ENCODE measurements at places on chromosomes 1 and 21.

DNA sequence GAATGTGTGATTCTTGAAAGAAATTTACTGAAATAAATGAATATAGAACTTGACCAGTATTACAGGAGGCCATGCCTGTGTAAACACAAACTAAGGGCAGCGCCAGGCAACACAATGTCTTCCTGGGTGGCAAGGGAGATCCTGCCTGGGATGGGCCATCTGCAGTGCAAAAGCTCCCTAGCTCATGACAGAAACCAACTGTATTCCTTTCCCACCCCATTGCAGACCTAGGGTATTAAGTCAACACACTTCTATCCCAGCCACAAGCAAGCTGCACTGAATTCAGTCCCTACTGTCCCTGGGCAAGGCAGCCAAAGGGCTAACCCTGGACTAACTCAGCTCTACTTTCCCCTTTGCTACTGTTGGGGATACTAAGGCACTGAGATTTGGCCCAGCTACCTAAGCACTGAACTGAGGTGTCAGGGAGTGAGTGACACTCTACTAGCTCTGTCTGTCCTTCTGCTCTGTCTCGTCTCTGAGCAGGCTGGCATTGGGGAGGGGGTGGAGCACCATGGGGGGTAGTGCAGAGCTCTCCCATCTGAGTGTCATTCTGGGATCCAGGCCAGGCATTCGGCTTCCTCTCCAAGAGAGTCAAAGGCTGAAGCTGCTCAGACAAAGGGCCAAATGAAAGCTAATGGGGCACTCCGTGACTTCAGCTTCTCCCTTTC, 2.5 kb downstream of the INKA2 start:
- peak; percentile 48 for DNase-seq

DNA sequence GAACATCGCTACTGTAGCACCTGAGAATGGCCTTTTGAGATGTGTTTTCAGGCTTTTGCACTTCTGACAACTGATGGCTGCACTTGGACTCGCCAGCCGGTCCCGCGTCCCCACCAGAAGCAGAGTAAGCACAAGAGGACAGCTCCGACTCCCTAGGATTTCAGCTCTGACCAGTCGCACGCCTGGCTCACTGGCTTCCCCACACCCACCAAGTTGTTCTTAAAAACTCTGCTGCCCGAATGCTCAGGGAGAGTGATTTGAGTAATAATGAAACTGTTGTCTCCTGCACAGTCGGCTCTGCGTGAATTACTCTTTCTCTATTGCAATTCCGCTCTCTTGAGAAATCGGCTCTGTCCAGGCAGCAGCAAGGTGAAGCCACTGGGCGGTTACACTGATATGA, 40.2 kb upstream of the NLRP3 start:
- DNase-seq: no peak

DNA sequence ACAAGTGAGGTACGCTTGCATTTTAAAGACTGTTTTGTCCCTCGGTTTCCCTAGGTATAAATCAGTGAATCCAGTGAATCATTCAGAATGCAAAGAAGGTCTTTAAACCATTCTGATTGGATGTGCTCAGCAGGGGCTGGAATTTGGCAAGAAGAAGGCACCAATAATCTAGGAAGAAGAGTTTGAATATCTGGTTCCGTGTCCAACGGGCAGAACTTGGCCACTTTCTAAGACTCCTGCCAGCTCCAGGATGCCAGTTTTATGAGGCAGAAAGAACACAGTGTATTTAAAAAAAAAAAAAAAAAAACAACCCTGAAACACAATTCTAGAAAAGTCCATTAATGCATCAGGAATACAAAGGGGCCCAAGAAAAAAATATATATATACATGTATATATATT, 3.0 kb upstream of the TENT5C start:
- DNase-seq: no peak

DNA sequence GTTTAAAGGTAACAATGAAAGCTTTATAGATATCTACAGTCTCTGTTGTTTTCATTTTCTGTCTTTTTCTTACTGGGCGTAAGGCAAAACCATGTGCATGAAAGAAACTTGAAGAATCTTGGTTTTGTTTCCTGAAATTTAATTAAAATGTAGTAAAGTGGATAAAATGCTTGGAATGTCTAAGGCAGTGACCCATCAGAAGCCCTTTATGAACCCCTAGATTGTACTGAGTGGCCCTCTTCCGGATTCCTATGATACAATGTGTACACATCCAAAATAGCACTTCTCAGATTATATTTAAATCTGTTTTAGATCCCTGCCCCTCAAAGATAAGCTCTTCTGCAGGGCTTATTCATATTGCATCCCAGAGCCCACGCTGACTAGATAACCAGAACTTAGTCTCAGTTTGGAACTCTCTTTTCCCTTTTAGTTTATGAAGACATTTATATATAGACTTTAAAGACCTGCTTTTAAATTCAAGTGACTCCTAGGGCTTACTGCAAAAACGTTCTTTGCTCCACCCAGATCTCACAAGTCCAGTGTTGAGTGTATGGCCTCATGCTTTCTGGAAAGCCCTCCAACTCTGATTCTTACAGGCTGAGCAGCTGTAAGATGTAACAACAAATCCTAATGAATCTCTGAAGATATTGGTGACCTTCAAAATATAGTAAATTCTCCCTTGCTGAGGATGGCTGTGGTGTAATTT, 142.9 kb downstream of the LRRC7 start:
- DNase-seq: peak; percentile 4

- DNase-seq: peak; percentile 33
Measured at GRCh38 chr1:207925210-207925609, 14.3 kb upstream of the CD34 start.
